ENCODE measurements at places on chromosomes 16 and 17.

- DNase-seq = no peak
These were observed 8.2 kb downstream of the USP22 start for GRCh38 chr17:21034340-21035235.

DNA sequence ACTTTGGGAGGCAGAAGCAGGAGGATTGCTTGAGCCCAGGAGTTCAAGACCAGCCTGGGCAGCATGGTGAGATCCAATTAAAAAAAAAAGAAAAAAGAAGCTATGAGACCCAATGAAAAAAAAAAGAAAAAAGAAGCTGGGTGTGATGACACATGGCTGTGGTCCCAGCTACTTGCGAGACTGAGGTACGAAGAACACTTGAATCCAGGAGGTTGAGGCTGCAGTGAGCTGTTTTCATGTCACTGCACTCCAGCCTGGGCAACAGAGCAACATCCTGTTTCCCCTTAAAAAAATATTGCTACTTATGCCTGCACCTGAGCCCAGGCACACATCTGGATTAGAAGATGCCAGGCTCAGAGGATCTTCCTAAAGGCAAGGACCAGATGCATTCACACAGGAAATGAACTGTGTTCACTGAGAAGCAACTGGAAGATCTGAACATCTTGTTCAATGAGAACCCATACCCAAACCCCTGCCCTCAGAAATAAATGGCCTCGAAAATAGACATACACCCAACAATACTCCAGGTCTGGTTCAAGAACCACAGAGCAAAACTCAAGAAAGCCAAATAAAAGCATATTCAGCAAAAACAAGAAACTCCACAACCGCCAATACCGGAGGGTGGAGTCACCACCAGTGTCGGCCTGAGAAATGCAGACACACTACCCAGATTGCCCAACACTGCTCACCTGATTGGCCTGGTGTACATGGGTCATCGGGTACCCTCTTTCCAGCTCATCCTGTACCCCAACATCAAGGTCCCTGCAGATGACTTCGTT is 4.4 kb downstream of the RNF135 start:
- no peak for DNase-seq

DNA sequence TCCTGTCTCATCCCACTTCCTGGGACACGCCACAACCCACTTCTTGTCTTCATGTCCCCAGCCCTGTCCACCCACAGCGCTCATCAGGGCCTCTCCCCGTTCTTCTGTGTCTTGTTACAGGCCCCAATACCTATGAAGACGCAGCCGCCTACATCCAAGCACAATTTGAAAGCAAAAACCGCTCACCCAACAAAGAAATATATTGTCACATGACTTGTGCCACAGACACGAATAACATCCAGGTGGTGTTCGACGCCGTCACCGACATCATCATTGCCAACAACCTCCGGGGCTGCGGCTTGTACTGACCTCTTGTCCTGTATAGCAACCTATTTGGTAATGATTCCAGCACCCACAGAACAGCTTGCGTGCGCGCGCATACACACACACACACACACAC is 70.6 kb downstream of the AMFR start:
- no peak for DNase-seq

- DNase-seq = no peak
These were observed 215.4 kb downstream of the SOX9 start for GRCh38 chr17:72336026-72336803.

GRCh38 chr17:78267253-78268073 is 36.0 kb downstream of the TMEM235 start:
- DNase-seq = no peak

GRCh38 chr16:78994135-78994745 is 606.3 kb downstream of the MAF start:
- no peak for DNase-seq

DNA sequence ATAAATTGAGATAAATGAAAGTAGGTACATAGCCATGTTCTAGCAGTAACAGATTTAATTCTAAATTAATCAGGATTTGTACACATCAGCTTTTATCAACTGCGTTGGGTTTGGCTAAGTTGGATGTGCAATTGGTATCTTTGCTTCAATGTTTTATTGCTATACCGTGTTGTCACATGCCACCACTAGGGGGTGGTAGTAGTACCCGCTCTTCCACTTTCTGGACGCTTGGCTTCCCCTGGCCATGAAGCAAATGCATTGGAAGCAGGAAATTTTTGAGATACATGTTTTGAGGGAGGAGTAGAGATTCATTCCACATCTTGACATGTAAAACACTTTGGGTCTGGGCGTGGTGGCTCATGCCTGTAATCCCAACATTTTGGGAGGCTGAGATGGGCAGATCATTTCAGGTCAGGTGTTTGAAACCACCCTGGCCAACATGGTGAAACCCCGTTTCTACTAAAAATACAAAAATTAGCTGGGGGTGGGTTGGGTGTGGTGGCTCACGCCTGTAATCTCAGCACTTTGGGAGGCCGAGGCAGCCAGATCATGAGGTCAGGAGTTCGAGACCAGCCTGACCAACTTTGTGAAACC is 58.6 kb downstream of the EMP2 start:
- peak; percentile 62 for DNase-seq

- no peak for DNase-seq
These were observed 10.4 kb upstream of the MARCHF10 start for GRCh38 chr17:62818526-62818925.

GRCh38 chr17:57481910-57482391 is 225.6 kb downstream of the MSI2 start:
- DNase-seq = peak; percentile 94

DNA sequence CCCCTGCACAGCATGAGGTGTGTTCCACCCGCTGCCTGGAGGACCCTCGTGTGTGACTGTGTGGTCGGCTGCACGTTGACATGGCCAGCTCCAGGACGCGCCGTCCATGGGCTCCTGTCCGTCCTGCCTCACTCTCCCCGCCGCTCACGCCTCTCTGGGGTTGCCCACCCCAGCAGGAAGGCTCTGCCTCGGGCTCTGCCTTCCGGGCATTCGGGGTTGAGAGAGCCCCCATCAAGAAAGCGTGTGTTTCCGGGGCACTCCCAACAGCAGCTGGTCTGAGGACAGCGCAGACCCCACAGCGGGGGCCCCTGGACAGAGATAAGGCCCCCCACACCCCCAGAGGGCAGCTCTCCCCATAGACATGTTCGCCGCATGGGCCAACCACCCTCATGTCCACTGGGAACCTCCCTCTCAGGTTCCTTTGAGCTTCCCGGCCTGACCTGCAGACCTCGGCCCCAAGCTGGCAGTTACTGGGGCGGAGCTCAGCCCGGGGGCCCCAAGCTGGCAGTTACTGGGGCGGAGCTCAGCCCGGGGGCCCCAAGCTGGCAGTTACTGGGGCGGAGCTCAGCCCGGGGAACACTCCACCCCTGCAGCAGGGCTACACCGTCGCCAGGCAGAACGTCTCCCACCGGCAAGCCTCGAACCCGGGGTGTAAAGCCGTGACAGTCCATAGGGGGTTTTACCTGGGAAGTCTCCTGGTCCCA is 8.4 kb upstream of the PIEZO1 start:
- no peak for DNase-seq

DNA sequence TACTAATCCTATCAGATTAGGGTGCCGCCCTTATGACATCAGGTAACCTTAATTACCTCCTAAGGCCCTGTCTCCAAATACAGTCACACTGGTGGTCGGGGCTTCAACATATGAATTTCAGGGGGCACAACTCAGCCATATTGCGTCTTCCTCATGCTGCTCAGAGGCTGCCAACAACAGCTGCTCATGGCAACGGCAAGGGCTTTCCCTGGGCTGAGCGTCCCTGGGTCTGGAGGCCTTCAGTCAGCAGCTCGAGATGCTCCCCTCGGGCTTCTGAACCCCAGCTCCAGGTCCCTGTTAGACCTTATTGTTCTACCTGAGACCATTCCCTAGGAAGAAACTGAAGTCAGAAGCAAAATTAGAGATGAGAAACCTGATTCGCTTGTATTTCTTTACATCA is 157.2 kb downstream of the TMEM132E start:
- no peak for DNase-seq

DNA sequence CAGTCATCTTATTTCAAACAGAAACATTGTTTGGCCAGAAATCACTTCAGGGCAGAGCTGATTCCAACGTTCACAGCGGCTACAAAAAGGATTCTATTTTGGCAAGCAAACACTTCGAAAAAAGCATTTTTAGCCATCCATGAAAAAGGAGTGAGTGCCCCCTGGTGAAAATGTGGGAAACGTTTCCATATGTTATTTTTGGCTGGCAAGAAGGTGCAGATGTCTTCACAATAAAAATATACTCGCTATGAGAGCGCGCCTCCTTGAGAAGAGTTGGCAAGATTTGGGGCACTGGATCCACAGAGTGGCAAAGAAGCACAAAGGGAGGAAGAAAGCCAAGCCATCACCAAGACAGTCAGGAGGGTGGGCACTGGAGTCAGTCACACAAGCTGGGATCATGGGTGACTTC is 191.1 kb downstream of the CHD9NB start:
- DNase-seq = peak; percentile 34

DNA sequence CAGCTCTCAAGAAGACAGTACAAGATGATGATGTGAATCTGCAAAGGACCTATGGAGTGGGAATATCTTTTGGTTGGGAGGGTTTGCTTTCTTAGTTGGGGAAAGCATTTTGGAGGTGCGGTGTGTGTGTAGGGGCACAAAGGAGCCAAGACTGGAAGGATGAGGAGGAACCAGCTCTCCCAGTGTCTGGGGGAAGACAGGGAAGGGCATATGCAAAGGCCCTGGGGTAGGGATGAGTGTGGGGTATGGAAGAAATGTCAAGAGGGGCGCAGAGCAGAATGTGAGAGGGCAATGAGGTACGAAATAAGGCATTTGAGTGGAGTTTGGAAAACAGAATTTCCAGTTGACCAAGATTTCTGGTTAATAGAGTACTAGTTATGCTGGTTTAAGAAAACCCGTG is 187.4 kb downstream of the SNX29 start:
- DNase-seq = no peak

DNA sequence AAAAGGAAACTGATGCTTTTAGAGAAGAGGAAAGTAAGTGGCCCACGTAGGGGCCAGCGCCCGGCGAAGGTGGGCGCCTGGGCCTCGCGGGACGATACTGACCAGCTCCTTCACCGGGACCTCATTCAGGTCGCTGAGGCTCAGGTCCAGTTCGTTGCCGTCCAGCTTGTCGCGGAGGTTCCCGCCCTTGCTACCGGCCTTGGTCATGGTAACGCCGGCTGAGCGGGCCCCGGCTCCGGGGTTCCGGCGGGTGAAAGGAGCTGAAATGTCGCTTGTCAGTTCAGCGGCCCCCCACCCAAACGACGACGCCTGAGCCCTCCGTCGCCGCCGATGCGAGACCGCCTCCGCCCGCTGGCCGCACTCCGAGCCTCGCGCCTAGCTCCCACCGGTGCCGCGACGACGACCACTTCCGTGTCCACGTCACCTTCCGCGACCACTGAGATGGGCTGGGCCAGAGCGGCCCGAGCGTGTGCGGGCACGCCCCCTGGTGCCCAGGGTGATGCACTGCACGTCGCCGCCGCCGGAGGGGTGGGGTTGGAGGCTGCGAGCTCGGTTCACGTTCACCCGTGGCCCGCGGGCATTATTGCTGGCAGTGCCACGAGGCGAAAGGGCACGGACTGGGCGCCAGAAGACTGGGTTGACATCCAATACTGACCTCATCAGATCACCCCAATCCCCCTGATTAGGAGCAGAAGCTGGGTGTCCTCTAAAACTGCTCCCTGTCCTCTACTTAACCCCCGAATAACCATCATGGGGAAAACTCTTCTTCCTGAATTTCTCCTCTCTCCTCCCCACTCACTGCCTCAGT is at the start of gene LRRC59:
Gene LRRC59 (minus strand): TSS at position 413 of the 808 bp plus-strand sequence. CDS start 206 bp downstream, at position 207.
- DNase-seq = peak; percentile 79

DNA sequence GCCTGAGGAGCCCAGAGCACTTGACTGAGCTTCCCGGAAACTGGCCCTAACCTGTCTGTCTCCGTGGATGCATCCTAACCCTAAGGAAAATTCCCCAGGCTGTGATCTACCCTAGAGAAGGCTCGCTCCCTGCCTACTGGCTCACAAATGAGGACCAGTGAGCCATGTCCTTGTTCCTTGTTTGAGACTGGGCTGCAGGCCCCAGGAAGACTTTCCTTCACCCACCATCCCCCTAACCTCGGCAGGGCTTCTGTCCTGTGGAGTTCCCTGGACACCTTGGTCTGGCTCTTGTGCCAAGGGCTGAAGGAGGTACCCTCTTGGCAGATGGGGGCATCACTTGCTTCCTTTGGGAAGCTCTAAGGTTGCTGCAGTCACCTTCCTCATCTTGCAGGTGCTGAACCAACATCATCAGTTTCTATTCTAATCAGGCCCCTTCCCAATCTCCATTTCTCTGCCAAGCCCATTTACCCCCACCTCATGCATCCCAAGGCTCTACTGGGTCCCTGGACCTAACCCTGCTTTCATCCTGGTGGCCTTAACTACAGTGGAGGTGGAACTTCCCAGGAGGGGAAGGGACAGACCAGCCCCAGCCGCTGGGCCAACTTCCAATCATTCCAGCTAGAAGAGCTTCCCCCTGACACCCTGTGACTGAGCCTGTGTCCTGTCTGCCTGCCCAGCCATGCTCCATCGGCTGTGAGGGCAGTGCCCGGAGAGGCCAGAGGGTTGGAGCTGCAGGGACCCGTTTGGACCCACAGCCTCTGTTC is 12.4 kb downstream of the RNF40 start:
- DNase-seq = no peak

GRCh38 chr17:29713626-29714025 is 90.9 kb upstream of the CORO6 start:
- no peak for DNase-seq

DNA sequence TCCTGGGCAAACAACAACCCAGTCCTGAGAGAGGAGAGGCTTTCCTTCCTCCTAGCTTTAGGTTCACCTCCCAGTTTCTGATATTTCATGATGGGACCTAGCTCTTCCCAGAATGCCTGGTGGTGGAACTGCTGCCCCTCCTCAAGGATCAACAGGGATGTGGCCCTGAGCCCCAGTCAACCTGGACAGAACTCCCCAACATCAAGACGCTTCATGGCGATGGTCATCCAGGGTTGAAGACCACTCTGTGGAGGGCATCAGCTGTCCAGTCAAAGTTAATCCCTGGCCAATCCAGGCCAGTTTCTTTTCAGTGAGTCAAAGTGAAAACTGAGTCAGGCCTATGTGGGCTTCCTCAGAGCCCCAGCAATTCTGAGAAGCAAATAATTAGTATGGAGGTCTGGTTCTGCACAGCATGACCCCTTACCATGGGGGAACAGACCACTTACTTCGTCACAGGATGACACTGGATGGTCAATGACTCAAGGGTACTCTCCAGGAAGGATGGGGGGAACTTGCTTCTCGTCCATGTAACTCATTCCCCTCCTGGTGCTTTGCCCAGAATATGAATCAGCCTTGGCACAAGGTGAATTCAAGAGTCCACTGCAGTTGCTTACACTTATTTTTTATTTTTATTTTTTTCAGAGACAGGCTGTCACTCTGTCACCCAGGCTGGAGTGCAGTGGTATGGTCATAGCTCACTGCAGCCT is 14.7 kb upstream of the XYLT2 start:
- peak; percentile 83 for DNase-seq

DNA sequence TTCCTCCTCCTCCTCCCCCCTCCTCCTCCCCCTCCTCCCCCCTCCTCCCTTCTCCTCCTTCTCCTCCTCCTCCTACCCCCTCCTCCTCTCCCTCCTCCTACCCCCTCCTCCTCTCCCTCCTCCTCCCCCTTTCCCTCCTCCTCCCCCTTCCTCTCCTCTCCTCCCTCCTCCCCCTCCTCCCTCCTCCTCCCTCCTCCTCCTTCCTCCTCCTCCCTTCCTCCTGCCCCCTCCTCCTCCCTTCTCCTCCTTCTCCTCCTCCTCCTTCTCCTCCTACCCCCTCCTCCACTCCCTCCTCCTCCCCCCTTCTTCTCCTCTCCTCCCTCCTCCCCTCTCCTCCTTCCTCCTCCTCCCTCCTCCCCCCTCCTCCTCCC is 6.6 kb upstream of the PDP2 start:
- DNase-seq = no peak

- DNase-seq = peak; percentile 40
These were observed 20.7 kb upstream of the SP2 start for GRCh38 chr17:47875011-47875985.

GRCh38 chr17:19442731-19443130 is 31.7 kb downstream of the RNF112 start:
- no peak for DNase-seq

All from RPMI7951 (cell line).